CD4-positive, alpha-beta T cell treated with Interleukin-4 for 4 hours (primary cell): ENCODE measurements at places on chromosomes 6 and 20.

DNA sequence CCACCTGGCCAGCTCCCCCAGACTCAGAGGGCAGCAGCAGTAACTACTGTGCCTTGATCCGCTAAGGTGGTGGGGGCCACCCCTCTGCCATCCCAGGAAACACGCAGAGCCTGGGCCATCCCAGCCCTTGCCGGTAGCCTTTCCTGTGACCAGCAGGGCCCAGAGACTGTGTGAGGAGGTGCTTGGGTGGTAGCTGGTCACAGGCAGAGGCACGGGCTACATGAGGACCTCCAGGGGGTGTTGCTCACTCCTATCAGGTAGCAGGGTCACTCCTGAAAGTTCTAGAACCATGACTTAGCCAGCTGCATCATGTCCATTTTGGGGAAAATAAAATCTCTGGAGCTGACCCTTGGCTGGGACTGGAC is 22.8 kb downstream of the PCMTD2 start:
- no peak for DNase-seq

GRCh38 chr6:41561931-41562911 is 16.0 kb downstream of the FOXP4 start:
- DNase-seq: no peak

DNA sequence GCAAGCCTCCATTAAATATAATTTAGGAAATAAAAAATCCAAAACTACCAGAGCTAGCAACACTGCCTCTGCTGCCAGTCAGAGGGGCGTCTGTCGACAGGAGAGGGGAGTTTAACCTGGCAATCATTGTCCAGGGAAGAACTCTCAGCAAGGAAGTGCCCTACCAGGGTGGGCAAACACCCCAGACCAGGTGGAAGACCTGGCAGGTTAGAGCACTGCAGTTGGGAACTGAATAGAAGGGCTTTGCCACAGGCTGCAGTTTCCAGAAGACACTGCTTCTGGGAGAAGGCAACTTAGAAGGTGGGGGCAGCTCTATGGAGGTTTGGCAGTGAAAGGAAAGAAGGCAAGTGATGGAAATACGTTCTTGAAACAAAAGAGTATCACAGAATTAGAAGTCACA is 11.5 kb downstream of the NAPB start:
- DNase-seq: no peak

GRCh38 chr6:148891405-148891783 is 144.6 kb downstream of the UST start:
- DNase-seq: no peak
